ENCODE measurements at places on chromosomes 11 and 22. TPM values are rescaled to one million over a fixed set of nuclear protein-coding genes. Genes with fewer than 3 reads are reported as not detected.

Gene POU2AF3
- 1.0 TPM for total RNA-seq

Gene ZNF215
- 11.8 TPM for total RNA-seq

Gene ADM
- total RNA-seq: 106 TPM

GRCh38 chr11:28878025-28878424 is 769.8 kb downstream of the METTL15 start:
- no peak for DNase-seq

DNA sequence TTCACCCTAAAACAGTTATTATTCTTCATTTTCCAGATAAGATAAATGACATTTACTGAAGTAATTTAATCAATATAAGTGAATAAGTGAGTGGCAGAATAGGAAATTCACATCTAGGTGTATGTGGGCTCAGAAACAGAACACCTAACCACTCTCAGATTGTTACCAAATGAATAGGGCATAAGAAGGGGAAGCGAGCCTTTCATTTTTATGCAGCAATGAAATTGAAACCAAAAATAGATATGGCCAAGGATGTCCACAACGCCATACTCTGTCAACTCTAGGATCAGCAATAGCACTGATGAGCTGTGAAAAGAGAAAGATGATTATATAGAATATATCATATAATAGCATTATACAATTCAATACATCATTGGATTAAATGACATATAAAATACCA is 398.1 kb upstream of the API5 start:
- DNase-seq: no peak

- DNase-seq: no peak
Measured at GRCh38 chr11:38296211-38296776, 1698.3 kb upstream of the RAG2 start.

DNA sequence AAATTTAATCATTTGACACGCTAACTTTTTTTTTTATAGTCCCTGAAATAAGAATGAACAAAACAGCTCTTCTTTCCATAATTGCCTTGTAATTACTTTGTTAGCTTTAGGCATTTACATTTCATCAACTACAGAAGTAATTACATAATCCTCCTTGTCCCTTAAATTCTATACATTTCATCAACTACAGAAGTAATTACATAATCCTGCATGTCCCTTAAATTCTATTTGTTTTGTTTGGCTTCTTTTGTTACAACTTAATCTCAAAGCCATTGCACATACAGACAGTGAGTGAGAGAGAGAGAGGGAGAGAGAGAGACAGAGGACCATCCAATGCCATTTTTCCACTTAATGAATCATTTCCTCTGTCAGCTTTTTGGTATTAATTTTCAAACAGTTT is 873.2 kb downstream of the METTL15 start:
- no peak for DNase-seq

DNA sequence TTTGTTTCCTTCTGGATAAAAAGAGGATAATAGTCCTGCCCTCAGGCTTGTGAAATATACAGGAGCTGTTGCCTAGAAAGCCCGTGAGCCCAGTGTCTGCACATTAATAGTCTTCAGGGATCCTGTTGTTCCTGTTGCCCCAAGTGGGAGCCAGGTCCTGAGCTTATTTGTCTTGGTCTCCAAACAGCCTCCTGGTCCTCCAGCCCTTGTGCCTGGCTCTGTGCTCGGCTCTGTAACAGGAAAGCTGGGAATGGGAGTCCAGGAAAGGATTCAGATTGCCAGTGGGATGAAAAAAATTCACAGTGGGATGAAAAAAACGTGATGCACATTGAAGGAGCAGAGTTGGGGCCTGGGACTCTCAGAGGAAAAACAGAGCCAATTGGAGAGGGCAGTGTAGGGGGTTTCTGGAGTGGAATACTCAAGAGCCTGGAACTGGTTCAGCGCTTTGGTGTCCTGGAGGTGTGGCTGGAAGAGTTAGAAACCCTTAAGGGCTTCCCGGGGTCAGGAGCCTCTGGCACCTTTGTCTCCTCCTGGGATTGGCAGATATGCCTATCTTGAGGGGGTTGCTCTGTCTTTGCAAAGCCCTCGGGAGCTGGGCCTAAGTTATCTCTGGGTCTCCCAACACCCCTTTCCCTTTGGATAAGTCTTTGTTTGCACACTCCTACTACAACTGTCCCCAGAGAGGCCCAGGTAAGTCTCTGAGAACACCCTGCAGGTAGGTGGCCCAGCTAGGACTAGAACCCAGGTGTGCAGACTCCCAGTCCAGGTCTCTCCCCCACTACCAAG is 2.3 kb upstream of the INPPL1 start:
- DNase-seq: peak; percentile 35

DNA sequence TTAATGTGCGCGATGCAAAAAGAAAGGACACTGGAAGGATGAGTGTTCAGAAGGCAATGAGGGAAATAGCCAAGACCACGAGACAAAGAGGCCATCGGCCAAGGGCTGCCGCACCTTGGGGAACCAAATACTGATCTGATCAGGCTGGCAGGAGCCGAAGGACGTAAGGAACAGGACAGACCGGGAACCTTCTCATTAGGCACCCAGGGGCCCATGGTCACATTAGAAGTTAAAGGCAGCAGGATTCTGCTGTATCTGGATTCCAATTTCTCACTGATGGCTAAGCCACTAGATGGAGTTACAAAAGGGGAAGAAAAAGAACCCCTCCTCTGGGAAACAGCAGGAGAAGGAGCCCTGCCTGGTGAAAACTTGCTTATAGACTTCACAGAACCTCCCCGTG is 28.8 kb upstream of the CPT1A start:
- DNase-seq: no peak

- no peak for DNase-seq
Measured at GRCh38 chr11:5247472-5248192, 2.0 kb downstream of the HBG1 start.

DNA sequence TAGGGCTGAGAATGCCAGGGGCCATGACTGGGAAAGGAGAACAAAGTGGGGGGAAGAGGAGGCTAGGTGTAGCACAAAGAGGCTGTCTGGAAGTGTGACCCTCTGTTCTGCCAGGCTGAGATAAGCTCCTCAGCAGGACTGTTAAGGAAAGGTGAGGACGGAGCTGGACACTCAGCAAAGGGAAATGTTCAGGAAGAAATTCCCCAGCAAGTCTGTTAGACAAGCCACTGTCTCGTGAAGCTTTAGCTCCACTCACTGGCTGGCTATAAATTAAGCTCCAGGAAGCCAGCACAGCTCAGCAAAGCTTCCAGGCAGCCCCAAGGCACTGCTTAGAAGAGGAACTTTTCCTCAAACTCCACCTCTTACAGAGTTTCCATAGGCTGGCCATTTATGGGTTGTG is 181.2 kb upstream of the API5 start:
- DNase-seq: peak; percentile 5

GRCh38 chr11:3949125-3949524 is 93.7 kb downstream of the STIM1 start:
- no peak for DNase-seq

- no peak for DNase-seq
Measured at GRCh38 chr11:116065191-116065895, 561.1 kb upstream of the CADM1 start.

- no peak for DNase-seq
Measured at GRCh38 chr11:79330651-79331050, 110.2 kb downstream of the TENM4 start.

- DNase-seq: no peak
Measured at GRCh38 chr11:77212314-77213007, 84.4 kb downstream of the MYO7A start.

All from H7 (cell line).